ENCODE measurements at places on chromosomes 1 and 21. TPM values are rescaled to one million over a fixed set of nuclear protein-coding genes. Genes with fewer than 3 reads are reported as not detected.

GRCh38 chr1:160237558-160237957, 24.8 kb downstream of the DCAF8 start:
- DNase-seq: no peak
- H3K27ac ChIP-seq: no peak overlapping the region
- H3K4me1 ChIP-seq: no peaks in the 10 kb centered on the region
- no peaks in the 10 kb centered on the region for H3K27me3 ChIP-seq

Gene PPIH
- 71.2 TPM for total RNA-seq

DNA sequence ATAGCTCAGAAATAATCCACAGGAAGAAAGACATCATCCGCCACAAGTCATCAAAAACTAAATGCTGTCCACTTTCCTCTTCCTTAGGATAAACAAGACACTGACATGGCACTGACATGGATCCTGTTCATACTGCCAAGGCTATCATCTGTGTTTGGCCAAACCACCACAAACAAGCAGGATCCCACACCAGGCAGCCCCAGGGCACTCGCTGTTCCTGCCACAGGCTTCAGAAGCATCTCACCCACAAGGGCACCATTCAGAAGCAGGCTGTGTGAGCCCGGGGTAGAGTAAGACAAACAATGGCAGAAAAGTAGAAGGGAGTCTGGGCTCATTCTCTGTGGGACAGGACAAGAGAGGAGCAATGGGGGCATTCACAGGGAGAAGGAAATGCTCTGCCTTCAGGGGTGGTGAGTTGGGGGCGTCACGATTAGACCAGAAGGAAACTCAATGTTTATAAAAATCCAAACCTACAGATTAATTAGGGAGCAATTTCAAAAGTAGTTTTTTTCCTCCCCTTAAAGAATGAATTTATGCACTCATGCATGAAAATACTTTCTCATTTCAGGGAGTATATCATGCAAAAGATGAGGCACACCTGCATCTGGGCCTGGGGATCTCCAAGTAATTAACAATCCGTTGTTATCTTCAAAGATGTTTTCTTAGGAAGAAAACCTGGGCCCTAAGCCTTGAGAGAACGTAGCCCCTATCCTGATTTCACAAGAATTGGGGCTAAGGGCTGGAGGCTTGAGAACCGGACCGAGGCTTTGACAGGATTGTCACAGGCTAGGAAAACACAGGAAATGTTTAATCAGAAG, 43.3 kb upstream of the ATP1A1 start:
- no peak for DNase-seq
- H3K36me3 ChIP-seq: no peaks in the 10 kb centered on the region
- no peaks in the 10 kb centered on the region for H3K27me3 ChIP-seq

- no peak overlapping the region for H3K27ac ChIP-seq
- no peak overlapping the region for H3K4me3 ChIP-seq
- H3K36me3 ChIP-seq: peaks cover 25% of the 10 kb centered on the region
- no peaks in the 10 kb centered on the region for H3K4me1 ChIP-seq
Measured at GRCh38 chr1:223780318-223780717, 65.4 kb downstream of the TP53BP2 start.

Gene IRF6
- 9.3 TPM for total RNA-seq

DNA sequence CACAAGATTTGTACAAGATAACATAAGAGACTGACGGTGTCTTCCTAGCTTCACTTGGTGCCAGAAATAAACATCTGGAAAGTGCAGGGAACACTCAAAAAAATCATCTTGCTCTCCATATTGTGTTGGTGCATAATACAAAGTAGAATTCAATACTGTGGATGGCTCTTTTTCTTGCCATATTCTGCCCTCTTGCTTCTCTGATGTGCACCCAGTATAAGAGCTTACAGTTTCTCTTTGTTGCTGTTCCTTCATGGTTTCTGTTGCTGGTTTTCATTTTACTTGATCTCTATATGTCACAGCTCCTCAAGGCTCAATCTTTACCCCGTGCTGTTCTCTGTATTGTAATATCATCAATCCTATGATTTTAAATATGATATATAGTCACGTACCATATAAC, 528.5 kb upstream of the ZP4 start:
- no peaks in the 10 kb centered on the region for H3K36me3 ChIP-seq
- no peak overlapping the region for H3K27ac ChIP-seq
- no peaks in the 10 kb centered on the region for H3K27me3 ChIP-seq
- H3K4me1 ChIP-seq: no peaks in the 10 kb centered on the region

- no peak overlapping the region for H3K27ac ChIP-seq
- no peaks in the 10 kb centered on the region for H3K36me3 ChIP-seq
- no peak for DNase-seq
Measured at GRCh38 chr1:18066576-18066975, 41.0 kb upstream of the IGSF21 start.

Gene COL8A2
- 5.0 TPM for total RNA-seq

All from GM23338 (cell line).